Heart right ventricle (tissue), 16 donors: ENCODE measurements at places on chromosomes 1 and 21. TPM values are rescaled to one million over a fixed set of nuclear protein-coding genes. Genes with fewer than 3 reads are reported as not detected.

CCDC185 gene
- not detected for total RNA-seq

MYOG gene
- not detected for total RNA-seq

BTBD8 gene
- 4.6 TPM for total RNA-seq

HRNR gene
- not detected for total RNA-seq

KRTAP25-1 gene
- not detected for total RNA-seq

TCHH gene
- total RNA-seq = not detected

DNA sequence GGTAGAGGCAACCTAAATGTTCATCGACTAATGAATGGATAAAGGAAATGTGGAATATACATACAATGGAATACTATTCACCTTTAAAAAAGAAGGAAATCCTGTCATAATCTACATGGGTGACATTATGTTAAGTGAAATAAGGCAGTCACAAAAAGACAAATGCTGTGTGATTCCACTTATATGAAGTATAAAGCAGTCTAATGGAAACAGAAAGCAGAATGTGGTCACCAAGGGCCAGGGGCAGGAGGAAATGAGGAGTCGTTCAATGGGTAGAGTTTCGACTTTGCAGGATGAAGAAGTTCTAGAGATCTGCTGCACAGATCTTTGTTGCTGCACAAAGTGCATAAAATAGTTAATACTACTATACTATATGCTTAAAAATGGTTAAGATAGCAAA is 7.8 kb downstream of the DIPK1A start:
- DNase-seq = no peak
- H3K36me3 ChIP-seq = no peaks in the 10 kb centered on the region
- H3K27ac ChIP-seq = no peak overlapping the region
- no peaks in the 10 kb centered on the region for H3K27me3 ChIP-seq

GRCh38 chr1:233331676-233332519 is 4.4 kb downstream of the MAP3K21 start:
- H3K4me3 ChIP-seq = no peak overlapping the region
- DNase-seq = no peak
- H3K36me3 ChIP-seq = no peaks in the 10 kb centered on the region
- H3K27ac ChIP-seq = no peak overlapping the region
- peaks cover 28% of the 10 kb centered on the region for H3K27me3 ChIP-seq

DNA sequence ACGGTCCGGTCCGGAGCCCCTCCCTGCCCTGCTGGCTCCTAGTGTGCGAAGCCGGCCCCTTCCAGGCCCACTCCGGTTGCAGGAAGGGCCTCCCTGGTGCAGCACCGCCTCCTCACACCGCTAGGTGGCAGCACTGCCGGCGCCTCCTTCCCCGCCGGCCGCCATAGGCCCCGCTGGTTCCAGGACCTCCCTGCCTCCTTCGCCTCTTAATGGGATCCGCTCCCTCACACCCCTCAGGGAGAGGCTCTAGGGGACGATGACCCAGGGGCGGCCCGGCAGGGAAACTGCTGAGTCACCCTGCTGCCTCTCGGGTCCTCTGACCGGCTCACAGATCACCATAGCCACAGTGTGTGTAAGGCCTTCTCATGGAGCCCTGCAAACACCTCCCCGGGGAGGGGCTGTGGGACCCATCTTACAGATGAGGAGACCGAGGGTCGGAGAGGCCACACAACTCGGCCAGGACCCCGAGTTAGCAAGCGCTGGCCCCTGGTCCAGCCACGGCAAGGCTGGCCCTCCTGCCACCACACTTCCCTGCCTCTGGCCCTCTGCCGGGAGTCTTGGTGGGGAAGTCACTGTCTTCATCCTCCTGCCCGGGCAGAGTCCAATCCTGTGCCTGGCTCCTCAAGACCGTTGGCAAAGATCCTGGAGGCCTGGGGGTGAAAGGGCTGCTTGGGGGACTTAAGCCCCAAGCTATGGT is 1.6 kb upstream of the AJAP1 start:
- H3K4me1 ChIP-seq = peaks cover 18% of the 10 kb centered on the region
- H3K27ac ChIP-seq = no peak overlapping the region
- H3K4me3 ChIP-seq = no peak overlapping the region
- H3K36me3 ChIP-seq = no peaks in the 10 kb centered on the region
- peaks cover 91% of the 10 kb centered on the region for H3K27me3 ChIP-seq

DNA sequence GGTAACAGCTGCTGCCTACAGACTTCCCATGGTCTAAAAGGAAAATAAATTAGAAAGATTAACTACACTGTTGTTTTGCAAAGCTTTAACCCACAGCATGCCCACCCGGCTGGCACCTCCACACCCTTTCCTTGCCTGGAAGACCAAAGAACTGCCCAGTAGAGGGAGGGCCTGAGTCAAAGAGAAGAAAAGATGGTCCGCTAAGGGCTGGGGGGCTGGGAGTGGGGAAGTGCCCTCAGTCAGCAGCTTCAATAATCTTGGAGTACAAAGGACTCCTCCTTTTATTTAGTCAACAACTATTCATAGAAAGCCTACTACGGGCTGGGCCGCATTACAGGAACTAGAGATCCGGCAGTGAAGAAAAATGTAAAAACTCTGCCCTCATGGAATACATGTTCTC is 40.6 kb downstream of the ERI3 start:
- no peaks in the 10 kb centered on the region for H3K27me3 ChIP-seq
- no peak for DNase-seq
- peaks cover 91% of the 10 kb centered on the region for H3K36me3 ChIP-seq
- no peak overlapping the region for H3K27ac ChIP-seq

- no peaks in the 10 kb centered on the region for H3K36me3 ChIP-seq
- no peak overlapping the region for H3K27ac ChIP-seq
- H3K4me1 ChIP-seq = no peaks in the 10 kb centered on the region
These were observed 70.6 kb upstream of the CNTN2 start for GRCh38 chr1:204972426-204972825.

- no peak for DNase-seq
- no peaks in the 10 kb centered on the region for H3K36me3 ChIP-seq
- no peak overlapping the region for H3K4me3 ChIP-seq
- peaks cover 25% of the 10 kb centered on the region for H3K27me3 ChIP-seq
- H3K27ac ChIP-seq = no peak overlapping the region
These were observed 168.5 kb downstream of the ACTL8 start for GRCh38 chr1:17923666-17924065.

GRCh38 chr1:246152986-246153431 is 354.1 kb downstream of the SMYD3 start:
- peaks cover 5% of the 10 kb centered on the region for H3K4me1 ChIP-seq
- no peak overlapping the region for H3K27ac ChIP-seq
- H3K27me3 ChIP-seq = no peaks in the 10 kb centered on the region
- no peak overlapping the region for H3K4me3 ChIP-seq
- DNase-seq = no peak
- no peaks in the 10 kb centered on the region for H3K36me3 ChIP-seq

- H3K27me3 ChIP-seq = no peaks in the 10 kb centered on the region
- no peak overlapping the region for H3K4me3 ChIP-seq
- H3K27ac ChIP-seq = no peak overlapping the region
- DNase-seq = no peak
- no peaks in the 10 kb centered on the region for H3K36me3 ChIP-seq
- H3K4me1 ChIP-seq = no peaks in the 10 kb centered on the region
These were observed 33.6 kb downstream of the DISC1 start for GRCh38 chr1:231660198-231660597.

DNA sequence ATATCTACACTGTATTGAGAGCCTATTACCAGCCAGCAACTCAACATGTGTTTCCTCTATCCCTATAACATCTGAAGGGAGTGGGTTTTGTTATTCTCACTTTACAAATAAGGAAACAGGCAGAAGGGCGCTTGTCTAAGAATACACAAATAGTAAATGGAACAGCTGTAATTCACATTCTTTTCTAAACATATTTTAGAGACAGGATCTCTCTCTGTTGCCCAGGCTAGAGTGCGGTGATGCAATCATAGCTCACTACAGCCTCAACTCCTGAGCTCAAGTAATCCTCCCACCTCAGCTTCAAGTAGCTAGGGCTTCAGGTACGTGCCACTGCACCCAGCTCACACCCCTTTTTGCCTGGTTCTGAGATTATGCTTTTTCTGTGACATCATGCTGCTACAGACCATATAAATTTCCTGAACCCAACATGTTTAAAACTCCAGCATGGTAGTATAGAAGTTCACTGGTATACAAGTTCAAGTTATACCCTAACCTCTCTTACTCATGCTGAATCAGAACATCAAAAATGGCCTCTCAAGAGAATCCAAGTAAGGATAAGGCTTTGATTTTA is 8.6 kb upstream of the TACSTD2 start:
- peaks cover 6% of the 10 kb centered on the region for H3K4me1 ChIP-seq
- no peaks in the 10 kb centered on the region for H3K36me3 ChIP-seq
- no peak overlapping the region for H3K4me3 ChIP-seq
- DNase-seq = no peak

- no peak for DNase-seq
- H3K27ac ChIP-seq = peak overlapping the region; percentile 67
- no peaks in the 10 kb centered on the region for H3K36me3 ChIP-seq
- H3K4me1 ChIP-seq = peaks cover 72% of the 10 kb centered on the region
These were observed 169.2 kb downstream of the DHRS3 start for GRCh38 chr1:12448746-12449177.
